ENCODE measurements at places on chromosomes 1 and 21.
A peak's percentile ranks its signal among the peaks of the same experiment; 100 is the strongest.

DNA sequence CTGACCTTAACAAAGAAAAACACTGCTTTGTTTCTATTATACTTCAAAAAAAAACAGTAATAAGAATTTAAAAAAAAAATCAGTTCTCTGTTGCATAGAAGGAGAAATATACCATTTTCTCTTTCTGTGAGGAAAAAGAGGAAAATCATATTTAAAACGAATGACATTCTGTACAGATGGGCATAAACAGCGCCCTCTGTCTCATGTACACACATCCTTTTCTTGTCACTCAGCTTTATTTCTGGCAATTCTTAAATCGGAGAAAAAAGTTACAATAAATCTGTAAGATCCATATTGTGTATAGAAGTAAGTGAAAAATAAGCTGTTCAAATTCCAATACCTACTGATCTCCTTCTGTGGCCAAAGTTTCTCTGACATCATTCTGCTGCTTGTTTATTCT, 245.4 kb downstream of the SMYD3 start:
- DNase-seq: no peak

DNA sequence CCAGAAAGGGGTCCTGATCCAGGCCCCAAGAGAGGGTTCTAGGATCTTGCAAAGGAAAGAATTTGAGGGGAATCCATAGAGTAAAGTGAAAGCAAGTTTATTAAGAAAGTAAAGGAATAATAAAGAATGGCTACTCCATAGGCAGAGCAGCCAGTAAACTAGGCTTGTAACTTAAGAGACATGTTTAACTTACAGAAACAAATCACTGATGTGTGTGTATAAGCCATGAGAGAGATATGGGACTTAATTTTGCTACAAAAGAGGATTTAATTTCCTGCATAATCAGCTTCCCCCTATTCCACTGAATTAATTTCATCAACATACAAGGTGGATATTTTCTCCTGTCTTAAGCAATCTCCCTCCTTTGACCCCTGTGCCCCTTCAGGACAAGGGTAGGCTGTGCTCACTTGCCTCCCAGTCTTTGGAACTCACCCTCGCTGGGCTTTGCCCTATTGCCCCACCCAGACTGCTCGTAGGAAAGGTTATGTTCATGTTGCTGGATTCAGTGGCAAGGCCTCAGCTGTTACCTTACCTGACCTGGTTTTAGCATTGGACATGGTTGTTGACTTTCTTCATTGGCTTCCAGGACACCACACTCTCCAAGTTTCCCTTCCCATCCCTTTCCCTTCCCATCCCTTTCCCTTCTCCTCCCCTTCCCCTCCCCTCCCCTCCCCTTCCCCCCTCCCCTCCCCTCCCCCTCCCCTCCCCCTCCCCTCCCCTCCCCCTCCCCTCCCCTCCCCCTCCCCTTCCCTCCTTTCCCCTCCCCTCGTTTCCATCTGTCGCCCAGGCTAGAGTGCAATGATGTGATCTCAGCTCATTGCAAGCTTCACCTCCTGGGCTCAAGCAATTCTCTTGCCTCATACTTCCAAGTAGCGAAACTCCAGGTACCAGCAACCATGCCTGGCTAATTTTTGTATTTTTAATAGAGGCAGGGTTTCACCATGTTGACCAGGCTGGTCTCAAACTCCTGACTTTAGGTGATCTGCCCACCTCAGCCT, 44.6 kb downstream of the TBCE start:
- DNase-seq: no peak

DNA sequence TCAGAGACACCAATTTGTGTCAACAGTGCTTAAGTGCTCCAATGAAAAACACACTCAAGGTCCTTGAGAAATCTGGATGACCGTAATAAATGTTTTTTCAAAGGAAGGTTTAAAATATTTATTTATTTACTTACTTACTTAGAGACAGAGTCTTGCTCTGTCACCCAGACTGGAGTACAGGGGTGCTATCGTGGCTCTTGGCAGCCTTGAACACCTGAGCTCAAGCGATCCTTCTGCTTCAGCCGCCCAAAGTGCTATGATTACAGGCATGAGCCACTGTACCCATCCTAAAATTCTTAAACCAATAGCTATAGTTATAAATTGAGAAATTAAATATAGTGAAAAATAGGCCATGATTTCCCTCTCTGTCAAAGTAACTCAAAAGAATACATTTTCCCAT, 17.3 kb upstream of the ERICH3 start:
- no peak for DNase-seq

DNA sequence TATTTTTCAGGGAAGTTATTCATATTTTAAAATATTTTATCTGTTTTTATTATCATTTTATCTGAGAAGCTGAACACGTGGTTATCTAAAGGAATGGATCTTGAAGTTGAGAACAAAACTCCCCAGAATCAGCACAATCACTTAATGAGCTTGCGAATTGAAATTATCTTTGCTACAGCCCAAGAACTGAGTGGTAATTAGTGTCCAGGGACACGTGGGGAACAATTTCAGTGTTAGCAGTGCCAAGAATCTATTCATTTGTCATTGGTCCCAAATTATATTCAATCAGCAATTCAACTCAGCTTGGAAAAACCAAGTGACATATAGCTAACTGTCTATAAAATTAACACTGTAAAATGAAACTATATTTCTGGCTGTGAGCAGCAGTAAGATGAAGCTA, 197.6 kb upstream of the UBE2U start:
- DNase-seq: no peak

- DNase-seq: no peak
Observed at GRCh38 chr1:63475761-63476160, 47.3 kb downstream of the ITGB3BP start.

DNA sequence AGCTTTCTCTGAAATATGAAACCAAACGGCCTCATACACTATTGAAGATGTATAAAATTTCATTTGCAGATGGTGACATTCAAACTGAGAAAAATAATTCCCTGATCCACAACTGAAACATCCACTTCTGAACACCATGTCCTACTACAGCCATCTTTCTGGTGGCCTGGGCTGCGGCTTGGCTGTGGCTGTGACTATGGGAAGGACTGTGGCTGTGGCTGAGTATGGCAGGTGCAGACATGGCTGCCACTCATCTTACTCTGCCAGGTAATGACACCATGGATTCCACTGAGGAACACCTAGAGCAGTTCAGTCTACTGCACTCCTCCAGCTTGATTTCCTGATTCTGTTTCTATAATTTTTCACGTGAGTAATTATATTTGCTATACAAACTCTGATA, at the start of gene KRTAP20-4:
Gene KRTAP20-4 (plus strand): TSS at position 106 of the 400 bp plus-strand sequence.
- DNase-seq: no peak

GRCh38 chr1:3516911-3517675, 62.6 kb downstream of the ARHGEF16 start:
- DNase-seq: no peak

GRCh38 chr1:11594222-11594621, 60.0 kb downstream of the FBXO2 start:
- DNase-seq: no peak

DNA sequence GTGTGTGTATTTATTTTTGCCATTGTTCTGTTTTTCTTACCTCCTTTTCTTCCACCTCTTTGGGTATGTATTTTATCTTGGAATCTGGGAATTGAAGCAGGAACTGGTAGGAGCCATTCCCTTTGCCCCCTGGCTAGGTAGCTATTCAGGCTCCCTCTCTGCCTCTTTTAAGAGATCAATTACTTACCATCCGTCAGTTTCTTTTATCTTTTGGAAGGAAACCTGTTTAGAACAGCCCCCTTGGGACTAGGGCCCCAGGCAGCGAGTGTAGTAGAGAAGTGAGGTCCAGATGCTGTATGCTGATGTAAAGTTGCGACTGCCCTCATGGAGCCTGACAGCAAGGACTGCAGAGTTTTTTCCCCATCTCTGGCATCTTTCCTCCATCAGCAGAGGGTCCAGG, 41.6 kb downstream of the KIRREL1 start:
- DNase-seq: no peak

GRCh38 chr1:145997016-145997717, 788 bp upstream of the TXNIP start:
- no peak for DNase-seq

- DNase-seq: no peak
Observed at GRCh38 chr21:34807881-34808568, 139.2 kb downstream of the CLIC6 start.

DNA sequence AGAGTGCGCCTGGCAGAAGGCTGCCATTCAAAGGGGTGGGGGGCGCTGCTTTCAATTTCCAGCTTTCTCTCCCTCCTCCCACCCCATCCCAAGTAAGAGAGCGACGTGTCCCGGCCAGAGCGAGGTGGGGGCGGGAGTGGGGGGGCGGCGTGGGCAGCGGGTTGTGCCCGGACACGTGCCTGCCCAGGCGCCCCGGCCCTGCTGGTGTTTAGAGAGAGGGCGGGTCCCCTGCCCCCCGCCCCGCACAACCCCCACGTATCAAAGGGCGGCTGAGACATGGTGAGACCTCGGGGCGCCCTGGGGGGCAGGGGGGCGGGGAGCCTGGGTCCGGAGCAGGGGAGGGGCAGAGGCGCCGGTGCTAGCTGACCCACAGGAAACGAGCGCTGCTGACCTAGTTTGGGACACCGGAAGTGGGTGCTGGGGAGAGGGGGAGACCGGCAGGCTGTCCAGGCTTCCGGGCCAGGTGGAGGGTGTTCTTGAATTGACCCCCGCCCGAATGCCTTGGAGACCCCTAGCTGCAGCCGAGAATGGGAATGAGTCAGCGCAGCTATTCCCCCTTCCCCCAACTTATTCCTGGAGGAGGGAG, 1.3 kb downstream of the ZBTB7B start:
- DNase-seq: no peak

- DNase-seq: no peak
Observed at GRCh38 chr1:9539829-9540550, 725 bp downstream of the SLC25A33 start.

DNA sequence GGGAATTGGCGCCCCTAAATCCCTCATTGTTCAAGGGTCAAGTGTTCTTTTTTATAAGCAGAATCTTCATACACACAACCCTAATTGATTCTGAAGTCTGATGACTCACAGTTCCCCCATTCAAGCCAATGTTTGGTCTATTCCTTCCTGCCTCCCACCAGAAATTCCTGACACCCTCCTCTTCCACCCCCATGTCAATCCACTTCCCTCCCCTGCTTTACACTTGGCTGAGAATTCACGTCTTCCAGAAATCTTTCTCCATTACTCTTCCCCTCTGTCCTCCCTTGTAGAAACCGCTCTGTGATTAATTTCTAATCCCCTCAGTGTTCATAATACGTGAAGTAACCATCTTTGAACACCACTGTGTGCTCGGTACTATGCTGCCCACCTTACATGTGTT, 76.2 kb upstream of the CD34 start:
- DNase-seq: no peak

DNA sequence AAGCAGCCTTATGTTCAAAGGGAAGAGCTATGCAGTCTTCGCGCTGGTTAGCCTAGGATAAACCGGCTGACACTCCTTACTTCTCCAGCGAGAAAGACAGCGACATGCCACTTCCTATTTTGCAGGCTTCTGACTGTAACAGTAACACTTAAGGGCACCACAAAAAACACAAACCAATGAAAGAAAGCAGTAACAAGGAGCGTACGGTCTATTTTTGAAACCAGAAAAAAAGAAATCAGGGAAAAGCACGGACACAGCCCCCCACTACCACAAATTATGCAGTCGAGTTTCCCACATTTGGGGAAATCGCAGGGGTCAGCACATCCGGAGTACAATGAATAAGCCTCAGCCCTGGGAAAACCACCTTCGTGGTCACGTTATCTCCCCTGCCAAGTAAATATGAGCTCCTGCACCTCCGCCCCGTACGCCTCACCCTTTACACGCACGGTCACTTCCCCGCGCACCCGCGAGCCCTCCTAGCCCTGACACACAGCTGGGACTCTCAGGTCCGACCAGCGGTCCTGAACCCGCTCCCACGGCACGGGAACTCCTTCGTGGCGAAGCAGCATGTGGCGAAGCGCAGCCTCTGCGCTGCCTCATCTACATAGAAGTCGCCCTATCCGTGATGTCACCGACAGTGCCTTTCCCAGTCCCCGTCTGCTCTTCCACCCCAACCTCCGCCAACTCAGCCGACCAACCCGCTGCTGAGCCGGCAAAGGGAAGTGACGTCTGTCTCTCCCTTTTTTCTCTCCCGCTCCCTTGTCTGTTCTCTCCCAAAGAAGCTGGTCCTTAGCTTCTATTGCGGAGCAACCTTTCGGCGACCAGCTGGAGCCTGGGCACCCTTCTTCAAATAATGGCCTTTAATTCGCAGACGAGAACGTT, 40.9 kb upstream of the PPIAL4F start:
- DNase-seq: peak; percentile 84

- no peak for DNase-seq
Observed at GRCh38 chr1:39576016-39576657, 453 bp downstream of the PABPC4 start.

DNA sequence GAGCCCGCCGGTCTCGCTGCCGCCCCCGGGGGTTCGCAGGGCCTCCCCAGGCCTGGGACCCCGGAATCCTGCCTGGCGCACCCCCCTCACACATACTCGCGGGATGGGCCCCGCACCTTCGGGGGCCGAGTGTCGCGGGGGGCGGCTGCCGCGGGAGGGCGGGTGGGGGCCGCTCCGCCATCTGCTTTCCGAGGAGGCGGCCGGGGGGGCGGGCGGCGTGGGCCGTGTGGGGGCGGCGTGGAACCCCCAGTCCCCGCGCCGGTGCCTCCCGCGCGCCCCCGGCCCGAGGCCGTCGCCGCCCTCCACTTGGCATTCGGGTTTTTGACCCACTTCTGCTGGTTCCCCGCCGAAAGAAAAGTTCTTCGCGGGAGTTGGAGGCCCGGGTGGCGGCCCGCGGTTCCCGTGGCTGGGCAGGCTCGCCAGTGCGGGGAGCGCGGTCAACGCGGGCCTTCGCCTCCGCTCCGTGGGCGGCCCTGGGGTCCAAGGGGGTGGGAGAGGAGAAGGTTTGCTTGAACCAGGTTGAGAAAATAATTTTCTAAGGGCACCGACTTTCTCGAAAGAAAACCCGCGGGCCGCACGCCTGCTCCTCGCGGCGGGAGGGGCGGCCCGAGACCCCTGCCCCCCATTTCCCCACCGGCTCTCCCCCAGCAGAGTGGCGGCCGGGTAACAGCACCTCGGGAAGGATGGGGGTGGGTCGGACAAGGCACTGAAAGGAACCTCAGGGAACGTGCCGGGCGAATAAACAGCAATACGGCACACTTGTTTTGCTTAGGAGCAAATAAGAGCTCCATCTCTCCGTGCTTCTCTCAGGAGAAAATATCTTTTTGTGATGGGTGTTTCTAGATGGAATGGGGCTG, 1.6 kb downstream of the PHF13 start:
- DNase-seq: no peak

GRCh38 chr1:1203561-1204424, 2.6 kb downstream of the TNFRSF18 start:
- DNase-seq: no peak

- DNase-seq: no peak
Observed at GRCh38 chr1:30063621-30064280, 659.6 kb downstream of the MATN1 start.

DNA sequence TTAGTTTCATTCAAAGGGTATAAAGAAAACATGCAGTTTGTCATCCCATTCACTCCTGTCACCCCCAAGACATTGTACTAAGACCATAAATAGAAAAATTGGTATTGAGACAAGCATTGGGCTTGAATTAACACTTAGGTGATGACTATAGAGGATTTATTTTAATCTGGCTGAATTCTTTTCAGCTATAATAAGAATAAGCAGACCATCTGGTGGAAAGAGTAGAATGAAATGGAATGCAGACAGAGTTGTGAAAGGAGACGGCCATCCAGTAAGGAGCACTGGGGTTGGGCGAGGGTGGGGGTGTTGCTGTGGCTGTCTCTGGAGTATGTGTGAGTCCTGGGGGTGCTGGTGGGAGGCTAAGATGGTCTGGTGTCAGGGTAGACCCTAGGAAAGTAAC, 125.0 kb upstream of the IVNS1ABP start:
- DNase-seq: no peak

All from keratinocyte (primary cell).